ENCODE measurements at places on chromosomes 16 and 17.

DNA sequence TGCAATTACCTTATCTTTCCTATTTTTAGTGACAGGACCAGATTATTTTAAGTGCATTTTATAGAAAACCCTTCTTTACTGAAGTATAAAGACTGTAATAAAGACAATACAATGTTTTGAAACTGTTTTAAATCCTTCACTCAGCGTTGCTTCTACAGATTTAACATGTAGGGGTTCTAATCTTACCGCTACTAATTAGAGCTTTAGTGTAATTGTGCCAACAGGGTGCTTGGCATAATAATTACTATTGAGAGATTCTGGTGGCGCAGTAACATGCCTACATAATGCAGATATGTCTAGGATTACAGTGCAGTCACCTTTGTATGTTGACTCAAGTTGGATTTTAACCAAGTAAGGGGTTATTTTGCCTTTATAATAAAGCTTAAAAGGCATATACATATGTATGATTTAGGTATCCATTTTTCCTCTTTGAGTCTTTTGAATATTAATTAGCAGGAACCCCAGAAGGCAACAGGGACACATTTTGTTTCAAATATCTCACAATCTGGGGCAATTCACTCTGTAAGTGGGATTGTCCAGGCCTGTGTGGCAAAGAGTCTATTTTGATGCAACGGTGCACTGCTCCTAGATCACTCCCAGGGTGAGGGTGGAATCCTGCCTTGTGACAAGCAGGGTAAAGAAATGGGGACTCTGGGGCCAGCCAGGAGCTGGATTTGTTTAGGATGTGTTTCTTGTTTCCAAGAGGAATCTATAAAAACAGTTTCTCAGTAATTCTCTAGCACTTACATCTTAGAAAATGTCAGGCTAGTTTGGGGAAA, 604.7 kb upstream of the SALL1 start:
- DNase-seq, result no peak

DNA sequence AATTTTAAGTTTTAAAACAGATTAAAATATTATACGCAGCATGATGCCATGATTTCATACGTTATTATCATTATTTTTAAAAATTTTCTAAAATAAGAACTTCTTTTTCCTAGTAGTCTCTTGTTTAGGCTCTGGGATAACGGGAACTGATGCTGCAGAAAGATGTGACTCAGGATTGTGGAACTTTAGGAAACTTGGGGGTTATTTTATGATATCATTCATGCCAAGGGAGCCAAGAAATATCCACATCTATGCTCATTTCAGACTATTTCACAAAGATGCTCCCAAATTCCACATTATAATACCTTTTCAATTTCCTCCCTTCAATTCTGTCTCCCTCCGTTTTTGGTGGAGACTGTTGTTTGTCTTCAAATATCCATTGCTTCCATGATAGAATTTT, 236.4 kb downstream of the HS3ST3A1 start:
- DNase-seq, result no peak

GRCh38 chr16:54437921-54438320, 151.3 kb upstream of the IRX3 start:
- DNase-seq, result no peak

DNA sequence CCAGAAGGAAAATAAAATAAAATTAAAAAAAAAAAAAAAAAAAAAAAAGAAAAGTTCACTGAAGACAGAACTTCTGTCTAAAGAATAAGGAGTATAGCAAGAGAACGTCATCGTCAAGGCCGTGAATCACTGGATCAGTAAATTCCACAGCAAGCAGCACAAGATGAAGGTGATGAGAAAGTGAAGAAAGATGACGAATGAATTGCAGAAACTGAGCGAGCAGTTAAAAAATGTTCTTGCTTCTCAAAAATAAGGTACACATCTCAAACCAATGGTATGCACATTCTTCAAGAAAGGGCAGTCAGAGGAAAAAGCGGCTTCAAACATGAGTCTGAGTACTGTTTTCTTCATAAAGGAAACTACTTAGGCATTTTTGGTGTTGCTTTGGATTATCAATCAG, 104.7 kb downstream of the SMG6 start:
- no peak for DNase-seq

DNA sequence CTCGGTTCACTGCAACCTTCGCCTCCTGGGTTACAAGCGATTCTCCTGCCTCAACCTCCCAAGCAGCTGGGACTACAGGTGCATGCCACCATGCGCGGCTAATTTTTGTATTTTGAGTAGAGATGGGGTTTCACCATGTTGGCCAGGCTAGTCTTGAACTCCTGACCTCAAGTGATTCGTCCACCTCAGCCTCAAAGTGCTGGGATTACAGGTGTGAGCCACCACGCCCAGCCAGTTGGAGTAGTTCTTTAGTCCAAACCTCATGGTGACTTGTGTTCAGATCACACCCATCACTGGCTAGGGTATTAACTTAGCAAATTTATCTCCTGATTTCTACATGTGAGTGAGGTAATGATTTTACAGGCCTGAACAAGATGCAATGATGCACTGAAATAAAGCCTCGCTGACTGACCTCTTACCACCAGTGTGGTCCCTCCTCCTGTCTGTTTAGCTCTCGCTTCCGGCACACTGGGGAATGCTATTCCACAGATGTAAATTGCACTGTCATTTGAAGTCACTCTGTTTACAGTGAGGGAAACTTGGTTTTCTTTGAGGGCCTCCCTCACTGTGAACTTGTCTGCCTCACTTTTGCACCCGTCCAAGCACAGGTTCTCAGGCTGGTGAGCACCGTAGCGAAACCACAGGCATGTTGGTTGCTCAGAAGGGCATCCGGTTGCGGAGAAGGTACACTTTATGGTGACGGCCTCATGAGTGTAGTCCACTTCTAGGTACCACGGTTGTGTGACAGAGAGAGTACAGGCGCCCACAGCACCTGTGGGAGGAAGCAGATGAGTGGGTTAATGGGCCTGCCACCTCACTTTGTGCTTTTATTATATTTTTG, 5.5 kb downstream of the IGSF6 start:
- DNase-seq, result no peak

- no peak for DNase-seq
These were observed 16.9 kb upstream of the HOXB9 start for GRCh38 chr17:48642843-48643696.

GRCh38 chr17:8580952-8581658, 49.4 kb downstream of the MYH10 start:
- DNase-seq, result no peak

DNA sequence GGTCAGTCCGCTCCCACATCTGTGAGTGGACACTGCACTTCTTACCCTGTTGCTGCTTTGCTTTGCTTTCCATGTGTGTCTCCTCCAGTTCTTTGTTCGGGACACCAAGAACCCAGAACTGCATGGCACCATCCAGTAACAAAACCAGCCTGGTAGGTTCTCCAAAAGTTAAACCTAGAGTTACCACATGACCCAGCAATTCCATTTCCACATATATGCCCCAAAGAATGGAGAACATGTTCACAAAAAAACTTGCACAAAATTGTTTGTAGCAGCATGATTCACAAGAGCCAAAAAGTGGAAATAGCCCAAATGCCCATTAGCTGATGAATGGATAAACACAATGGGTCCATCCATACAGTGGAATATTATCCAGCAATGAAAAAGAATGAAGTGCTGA, 10.3 kb upstream of the CCL22 start:
- no peak for DNase-seq

DNA sequence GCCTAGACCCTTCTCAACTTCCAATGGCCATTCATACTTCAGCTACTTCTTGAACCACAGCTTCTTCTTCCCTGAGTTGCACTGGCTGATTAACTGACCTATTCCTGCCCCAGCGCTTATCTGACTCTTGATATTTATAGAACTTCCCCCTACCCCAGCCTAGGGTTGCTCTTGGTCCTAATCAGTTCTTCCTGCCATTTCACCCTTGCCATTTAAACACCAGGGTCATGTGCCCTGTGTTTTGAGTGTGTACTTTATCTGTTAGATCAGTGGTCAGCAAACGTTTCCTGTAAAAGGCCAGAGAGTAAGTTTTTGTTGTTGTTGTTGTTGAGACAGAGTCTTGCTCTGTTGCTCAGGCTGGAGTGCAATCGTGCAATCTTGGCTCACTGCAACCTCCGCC, 82.4 kb upstream of the COX10 start:
- no peak for DNase-seq

DNA sequence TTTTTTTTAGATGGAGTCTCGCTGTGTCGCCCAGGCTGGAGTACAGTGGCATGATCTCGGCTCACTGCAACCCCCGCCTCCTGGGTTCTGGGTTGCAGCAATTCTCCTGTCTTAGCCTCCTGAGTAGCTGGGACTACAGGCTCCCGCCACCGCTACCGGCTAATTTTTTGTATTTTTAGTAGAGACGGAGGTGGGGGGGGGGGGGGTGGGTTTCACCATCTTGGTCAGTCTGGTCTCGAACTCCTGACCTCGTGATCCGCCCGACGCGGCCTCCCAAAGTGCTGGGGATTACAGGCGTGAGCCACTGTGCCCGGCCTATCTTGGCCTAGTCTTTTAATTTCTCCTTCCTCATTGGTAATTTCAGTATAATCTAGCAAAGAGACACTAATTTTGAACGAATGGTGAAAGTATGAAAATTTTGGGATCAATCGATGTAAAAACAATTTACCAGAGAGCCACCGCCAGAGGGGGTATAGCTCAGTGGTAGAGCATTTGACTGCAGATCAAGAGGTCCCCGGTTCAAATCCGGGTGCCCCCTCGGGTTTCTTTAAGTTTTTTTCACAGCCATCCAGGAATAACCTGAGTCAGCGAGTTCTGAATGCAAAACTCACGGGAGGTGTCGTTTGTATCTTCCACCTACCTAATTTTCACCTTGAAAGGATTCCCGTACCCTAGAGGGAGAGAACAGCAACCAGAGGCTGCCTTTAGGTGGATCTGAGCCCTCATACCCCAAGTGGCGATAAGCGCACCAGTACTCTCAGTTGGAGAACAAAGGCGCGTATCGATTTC, 2.5 kb upstream of the LASP1 start:
- no peak for DNase-seq

DNA sequence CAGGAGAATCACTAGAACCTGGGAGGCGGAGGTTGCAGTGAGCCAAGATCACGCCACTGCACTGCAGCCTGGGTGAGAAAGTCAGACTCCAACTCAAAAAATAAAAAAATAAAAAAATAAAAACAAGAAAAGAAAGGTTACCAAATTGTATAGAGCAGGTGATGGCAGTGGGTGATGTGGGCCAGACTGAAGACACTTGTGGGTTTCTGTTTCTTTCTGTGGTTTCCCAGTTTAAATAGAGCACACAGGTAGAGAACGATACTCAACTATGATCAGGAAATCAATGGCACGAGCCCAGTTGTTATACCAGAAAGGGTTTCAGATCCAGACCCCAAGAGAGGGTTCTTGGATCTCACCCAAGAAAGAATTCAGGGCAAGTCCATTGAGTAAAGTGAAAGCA, 32.6 kb downstream of the NUBP1 start:
- DNase-seq, result no peak

GRCh38 chr16:18799500-18799899, 1.8 kb downstream of the ARL6IP1 start:
- no peak for DNase-seq

GRCh38 chr17:7313890-7314718, 1.1 kb downstream of the GPS2 start:
- DNase-seq, result no peak

DNA sequence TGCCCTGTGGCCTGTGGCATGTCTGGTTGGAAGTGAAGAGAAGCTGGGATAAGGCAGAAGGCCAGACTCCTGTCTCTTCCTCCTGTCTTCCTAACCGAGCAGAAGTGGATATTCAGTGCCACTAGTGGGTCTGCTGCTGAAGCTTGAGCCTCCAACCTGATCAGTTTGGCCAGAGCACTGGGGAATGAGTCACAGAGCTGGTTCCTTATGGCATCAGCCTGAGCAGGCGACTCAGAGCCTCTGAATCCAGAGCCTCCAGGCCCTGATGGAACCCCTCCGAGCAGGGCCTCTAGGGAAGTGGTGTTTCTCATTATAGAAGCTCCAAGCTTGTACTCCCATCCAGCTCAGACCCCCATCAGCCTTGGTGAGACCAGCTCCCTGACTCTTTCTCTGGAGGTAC, 2.0 kb downstream of the WSCD1 start:
- no peak for DNase-seq

GRCh38 chr16:83420206-83420760, 387.5 kb upstream of the HSBP1 start:
- no peak for DNase-seq

- no peak for DNase-seq
These were observed 299.5 kb upstream of the PMFBP1 start for GRCh38 chr16:72471317-72471924.

DNA sequence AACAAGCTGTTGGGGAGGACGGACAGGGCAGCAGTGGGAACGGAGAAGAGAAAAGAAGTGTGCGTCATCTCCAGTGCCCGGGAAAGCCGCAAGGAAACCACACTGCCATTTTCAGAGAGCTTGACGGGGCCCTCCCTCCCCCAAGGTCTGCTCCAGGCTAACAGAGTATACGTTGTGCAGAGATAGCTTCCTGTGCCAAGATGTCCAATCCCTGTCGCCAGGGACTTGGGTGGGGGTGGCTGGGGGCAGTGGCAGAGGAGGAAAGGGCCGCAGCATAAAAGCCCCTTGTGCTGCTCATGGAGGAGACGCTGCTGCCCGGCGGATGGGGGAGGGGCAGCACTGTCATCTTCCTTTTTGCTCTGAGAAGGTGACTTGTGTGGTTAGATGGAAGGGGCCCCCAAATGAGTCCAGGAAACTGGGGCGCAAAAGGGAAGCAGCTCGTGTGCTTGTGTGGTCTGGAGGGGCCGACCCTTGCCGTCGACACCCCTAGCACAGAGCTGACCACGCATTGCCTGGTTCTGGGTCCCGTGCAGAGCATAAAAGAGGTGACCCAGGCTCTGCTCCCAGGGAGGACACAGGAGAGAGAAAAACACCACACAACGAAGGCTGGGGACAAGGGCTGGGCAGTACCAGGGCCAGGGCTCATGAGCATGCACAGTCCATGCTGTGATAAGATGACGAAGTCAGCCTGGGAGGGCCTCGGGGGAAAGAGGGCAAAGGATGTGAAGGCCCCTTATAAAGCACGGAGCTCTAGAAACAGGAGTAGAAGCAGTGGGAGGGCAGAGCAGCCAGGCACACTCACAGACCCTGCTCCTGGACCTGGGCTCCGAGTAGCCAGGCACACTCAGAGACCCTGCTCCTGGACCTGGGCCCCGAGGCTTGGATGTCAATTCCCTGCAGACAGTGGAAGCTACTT, 372.7 kb downstream of the SLC39A11 start:
- DNase-seq, result no peak

- DNase-seq, result no peak
These were observed 8.8 kb upstream of the EIF1 start for GRCh38 chr17:41679740-41680425.
